ENCODE measurements at places on chromosomes 7 and 10.

DNA sequence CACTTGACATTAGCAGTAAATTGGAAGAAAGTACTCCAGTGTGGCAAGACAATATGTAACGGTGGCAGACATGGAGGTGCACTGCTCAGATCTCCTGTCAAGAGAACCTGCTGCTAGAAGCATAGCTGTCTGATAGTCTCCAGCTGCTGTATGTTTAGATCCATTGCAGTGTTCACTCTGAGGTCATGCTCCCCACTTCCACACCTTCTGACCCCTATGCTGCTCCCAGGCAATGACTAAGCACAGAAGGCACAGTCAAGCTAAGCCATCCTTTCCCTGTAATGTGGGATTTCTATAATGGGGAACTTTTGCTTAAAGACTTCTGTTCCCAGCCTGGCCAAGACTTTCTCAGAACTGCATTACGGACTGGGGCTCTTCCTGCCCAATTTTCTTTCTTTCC, 315.8 kb downstream of the HPSE2 start:
- no peak for DNase-seq

- peak; percentile 30 for DNase-seq
Observed at GRCh38 chr7:6015917-6016652, 7.0 kb downstream of the AIMP2 start.

- DNase-seq: no peak
Observed at GRCh38 chr7:115224922-115225321, 303.0 kb downstream of the MDFIC start.

GRCh38 chr10:18157881-18158280, 17.7 kb downstream of the CACNB2 start:
- DNase-seq: no peak

DNA sequence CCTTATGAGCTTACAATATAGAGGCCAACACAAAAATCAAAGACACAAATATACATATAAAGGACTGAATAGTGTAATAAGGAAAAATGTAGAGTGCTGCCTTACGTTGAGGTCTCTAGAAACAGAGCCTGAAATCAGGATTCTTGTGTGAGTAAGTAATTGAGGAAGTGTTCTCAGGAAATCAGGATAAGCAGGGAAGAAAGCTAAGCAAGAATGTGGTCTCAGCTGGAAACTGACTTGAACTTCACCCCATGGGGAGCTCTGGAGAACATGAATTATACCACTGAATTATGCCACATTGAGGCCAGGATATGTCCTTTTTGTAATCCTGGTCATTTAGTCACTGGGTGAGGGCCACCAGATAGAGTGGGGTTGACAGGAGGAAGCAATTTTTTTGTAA, 191.9 kb downstream of the ETV1 start:
- DNase-seq: no peak

DNA sequence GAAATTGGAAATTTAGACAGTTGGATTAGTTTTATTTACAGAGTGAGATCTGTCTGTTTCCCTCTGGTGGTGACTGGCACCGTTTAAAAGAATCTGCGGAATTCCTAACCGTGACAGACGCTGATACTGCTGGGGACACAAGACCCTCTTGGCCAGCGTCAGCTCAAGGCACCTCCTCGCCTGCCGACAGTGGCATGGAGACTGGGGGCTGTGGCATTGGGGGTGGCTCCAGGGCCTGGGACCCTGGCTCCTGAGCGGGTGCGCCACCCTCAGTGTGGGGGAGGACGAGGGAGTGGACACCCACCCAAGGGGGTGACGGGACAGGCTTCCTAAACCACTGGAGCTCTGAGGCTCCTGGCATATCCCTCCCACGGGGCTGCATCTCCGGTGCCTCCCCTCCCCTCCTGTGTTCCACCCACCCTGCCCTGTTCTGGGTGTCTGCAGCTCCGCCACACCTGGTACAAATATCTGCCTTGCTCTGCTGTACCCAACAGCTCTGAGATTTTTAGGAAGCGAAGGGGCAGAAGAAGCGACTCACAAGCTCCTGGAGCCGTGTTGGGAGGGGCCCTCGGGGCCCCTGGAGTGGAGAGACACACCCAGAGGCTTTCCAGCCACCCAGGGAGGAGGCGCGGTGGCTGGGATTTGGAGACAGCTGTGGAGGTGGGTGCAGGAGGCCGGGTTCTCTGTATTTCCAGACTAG, 178.7 kb downstream of the DNAJB6 start:
- no peak for DNase-seq

- DNase-seq: no peak
Observed at GRCh38 chr10:4916086-4916716, 47.0 kb upstream of the AKR1C1 start.

GRCh38 chr7:42227541-42227935, 9.5 kb downstream of the GLI3 start:
- DNase-seq: no peak

DNA sequence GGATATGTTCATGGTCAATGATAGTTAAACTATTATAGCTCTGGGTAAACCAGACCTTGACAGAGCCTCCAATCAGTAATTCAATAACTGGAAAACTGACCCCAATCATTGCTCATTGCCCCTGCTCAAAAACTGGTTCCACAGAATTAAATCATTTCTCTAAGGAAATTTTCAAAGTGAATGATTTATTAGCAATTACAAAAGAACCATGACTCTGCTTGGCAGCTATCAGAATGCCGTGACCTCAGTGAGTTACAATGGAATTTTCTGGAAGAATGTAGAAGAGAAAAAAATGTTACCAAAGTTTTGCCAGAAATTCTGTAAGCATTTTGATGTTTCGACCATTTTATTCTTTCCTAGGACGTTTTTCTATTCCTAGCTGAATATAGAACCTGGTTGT, 106.8 kb upstream of the APBB1IP start:
- DNase-seq: no peak

DNA sequence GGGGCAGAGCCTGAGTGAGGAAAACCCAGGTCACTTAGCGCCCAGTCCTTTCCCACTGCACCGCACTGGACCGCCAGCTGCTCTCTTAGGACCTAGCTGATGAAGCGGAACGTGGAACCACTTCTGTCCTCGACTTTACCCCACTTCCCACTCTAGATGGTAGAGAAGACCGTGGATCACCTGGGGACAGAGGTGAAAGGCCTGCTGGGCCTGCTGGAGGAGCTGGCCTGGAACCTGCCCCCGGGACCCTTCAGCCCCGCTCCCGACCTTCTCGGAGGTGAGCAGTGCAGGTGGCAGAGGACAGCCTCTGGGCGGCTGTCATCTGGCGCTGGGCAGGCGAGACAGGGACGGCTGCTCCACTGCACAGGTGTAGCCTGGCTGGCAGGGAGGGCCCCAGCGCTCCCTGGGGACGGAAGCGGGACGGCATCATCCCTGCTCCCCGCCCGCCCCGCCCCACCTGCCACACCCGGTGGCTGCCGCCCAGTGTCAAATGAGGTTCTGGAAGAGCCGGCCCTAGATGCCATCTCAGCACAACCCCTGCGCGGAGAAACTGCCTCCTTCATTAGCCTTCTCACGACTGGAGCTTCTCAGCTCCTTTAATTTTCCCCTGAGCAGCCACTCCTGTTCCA, 11.7 kb downstream of the PLAC9 start:
- no peak for DNase-seq

- DNase-seq: no peak
Observed at GRCh38 chr10:102870221-102870620, 951 bp downstream of the AS3MT start.

DNA sequence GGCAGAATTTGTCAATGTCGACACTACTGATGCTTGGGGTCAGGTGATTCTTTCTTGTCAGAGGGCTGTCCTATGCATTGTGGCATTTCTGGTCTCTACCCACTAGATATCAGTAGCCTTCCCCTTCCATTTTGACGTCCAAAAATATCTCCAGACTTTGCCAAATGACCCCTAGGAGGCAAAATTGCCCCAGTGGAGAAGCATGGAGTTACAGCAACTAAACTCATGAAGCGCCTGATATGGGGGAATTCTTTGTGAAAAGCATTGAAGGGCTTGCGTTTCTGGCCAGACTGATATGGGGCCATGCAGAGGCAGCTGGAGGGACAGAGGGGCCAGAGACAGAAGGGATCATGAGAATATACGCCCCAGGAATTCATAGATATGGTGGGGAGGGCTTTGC, 43.6 kb downstream of the ADRB1 start:
- peak; percentile 8 for DNase-seq

GRCh38 chr10:62402508-62402907, 28.3 kb downstream of the ZNF365 start:
- no peak for DNase-seq

DNA sequence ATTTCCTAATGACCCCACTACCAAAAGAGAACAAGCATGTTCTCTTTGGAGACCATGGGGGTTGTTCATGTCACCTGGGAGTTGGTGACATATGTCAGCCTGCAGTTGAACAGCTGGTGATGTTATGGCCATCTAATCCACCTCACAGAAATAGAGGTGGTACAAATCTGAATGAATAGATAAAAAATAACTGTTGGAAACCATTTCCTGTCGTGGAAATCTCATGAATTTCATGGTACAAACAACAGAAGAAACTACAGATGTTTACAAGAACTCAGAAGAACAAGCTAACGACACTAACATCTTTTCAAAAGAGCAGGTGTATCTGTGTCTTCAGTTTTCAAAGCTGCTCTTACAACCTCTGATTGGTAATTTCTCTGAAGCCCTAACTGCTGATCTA, 81.3 kb downstream of the RAPGEF5 start:
- no peak for DNase-seq

- DNase-seq: no peak
Observed at GRCh38 chr7:77734659-77735421, 38.6 kb downstream of the RSBN1L start.

DNA sequence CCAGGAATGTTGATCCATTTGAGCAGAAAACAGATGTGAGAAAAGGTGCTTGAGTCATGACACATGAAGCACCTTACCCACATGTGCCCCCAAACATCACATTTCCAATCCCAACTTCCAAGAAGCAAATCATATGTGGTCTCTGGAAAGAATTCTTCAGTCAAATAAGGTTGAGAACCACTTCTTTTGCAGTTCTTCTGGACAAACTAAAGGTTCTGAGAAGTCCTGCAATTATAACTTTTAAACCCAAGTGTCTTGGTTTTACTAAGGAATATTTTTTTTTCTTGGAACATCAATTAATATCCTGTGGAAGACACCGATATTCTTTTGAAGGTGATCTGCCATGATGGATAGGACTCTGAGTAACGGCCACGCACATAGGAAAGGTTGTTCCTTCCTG, 151.3 kb downstream of the MYOF start:
- no peak for DNase-seq

DNA sequence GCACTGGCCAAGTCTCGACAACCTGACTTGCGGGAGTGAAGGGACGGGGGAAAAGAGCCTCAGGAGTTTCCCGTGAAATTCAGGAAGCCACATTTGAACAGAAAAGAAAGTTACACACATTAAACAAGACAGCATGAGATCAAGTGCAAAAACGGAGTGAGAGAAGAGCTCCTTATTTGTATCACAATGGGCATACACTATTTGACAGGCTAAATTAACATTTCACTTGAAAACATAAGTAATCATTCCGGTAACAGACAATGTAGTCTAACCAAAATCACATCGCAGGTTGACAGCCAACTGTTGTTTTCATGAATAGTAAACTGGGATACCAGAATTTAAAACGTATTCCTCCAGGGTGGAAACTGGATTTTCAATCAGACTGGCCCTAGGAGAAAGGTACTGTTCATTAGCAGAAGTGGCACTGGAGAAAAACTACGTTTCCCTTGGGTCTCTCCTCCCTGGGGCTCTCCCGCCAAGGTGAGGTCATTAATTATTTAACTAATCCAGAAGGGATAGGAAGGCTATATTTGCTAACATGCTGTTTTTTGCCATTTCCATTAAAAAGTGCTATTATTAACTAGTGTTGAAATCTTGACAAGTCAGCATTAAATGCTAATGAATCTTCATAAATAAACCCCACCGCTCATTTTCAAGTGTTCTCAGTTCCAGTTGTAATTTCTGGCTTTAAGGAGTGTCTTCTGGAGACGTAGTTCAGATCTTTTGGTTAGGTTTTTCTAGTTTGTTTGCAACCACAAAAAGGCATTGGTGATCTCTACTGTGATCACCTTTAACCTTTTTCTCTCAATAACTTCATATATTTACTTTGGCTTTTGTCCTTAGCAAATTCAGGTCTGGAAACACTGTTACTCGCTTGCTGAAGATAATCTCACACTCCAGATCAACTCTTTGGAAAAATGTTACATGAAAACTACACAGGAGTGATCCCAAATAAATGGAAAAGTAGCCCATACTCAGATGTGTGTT, 25.1 kb downstream of the RHEB start:
- DNase-seq: no peak

DNA sequence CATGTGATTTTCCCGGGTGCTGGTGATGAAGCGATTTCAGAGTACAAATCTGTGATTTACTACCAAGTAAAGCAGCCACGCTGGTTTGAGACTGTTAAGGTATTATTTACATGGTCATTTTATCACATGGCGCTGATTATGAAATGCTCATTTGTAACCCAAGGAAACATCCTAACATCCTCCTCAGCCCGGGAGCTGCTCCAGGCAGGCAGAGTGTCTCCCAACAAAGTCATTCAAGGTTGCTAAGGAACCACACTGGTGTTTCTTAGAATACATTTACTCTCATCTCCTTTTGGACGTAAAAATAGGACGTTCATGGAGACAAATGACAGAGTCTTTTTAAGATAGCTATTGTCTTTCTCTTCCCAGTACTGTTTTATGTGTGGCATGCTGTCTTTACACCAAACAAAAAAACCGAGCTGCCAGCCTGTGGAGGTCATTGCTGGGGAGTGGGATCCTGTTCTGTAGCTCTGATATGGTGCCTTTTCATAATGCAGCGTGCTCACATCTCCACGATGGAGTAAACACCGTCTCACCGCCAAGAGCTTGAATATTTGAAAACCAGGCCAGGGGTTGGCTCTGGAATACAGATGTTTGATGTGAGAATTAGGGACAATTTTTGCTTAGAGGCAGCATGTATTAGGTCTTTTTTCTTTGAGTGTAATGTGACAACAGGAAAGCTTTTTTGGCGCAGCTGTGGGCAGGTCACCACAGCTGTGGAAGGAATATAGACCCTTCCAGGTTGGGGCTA, 119.6 kb downstream of the DOCK1 start:
- no peak for DNase-seq

- DNase-seq: peak; percentile 70
Observed at GRCh38 chr7:143381427-143382125, 431 bp downstream of the ZYX start.

- DNase-seq: peak; percentile 53
Observed at GRCh38 chr7:99000904-99001465, 122.7 kb downstream of the TRRAP start.
